ENCODE measurements at places on chromosomes 6 and 20.

GRCh38 chr6:151804585-151805285 is 2.7 kb upstream of the ESR1 start:
- no peak for DNase-seq

- DNase-seq = no peak
Observed at GRCh38 chr6:166382500-166382932, 224 bp downstream of the MPC1 start.

DNA sequence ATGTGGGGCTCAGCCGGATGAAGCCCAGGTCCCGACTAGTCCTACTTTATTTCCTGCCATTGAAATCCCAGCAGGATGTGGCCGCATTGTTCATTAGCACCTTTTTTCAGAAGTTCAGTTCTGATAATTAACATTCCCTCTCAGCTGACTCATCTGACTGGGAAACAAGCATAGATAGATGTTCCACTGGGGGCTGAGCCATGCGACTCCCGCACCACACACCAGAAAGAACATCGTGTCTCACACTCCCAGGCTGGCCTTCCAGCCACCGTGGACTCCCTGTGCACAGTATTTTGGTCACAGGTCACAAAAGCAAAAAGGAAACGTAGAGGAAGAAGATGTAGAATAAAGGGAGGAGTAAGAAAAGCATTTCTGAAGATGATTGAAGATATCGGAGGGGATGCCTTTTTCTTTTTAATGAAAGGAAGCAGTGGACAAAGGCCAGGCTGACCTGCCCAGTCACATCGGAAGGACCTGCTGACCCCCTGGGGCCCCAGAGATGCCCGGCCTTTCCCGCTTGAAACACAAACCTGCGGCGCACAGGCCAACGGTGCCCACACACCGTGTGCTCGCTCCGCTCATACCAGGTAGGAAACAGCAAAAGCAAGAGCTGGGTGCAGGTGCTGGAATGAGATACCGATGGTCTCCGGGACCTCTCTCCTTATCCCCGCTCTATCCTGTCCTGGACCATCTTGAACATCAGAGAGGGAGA is 11.8 kb downstream of the RPS6KA2 start:
- DNase-seq = no peak

DNA sequence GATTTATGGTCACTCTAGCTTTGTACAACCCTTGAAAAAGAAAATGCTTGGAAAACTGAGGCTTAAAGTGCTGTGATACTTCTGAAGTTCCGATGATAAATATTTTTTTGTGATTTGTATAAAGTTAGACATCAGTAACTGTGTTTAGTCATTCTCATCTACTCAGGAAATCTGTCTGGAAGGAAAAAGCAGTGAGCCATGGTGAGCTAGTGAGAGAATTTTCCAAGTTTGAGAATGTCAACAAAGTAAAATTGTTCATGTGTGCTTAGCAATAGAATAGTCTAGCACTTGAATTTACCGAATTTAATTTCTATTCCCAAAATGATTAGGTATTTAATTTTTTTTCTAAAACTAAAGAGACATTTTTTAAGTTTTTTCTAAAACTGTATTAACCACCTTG is 41.3 kb upstream of the PLCB4 start:
- DNase-seq = no peak

DNA sequence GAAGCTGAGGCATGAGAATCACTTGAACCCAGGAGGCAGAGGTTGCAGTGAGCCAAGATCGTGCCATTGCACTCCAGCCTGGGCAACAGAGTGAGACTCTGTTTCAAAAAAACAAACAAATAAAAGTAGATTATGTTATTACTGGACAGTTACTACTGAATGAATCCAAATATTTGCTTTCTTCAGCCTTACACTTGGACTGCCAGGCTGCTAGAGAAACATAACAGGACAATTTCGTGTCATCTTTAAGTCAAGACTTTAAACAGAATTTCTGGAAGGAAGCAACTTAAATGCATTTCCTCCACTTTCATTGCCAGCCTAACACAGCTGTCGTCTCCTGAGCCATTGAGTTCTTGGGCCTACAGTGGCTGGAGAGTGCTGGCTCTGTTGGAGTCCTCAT is 42.0 kb upstream of the PRIM2 start:
- DNase-seq = no peak

DNA sequence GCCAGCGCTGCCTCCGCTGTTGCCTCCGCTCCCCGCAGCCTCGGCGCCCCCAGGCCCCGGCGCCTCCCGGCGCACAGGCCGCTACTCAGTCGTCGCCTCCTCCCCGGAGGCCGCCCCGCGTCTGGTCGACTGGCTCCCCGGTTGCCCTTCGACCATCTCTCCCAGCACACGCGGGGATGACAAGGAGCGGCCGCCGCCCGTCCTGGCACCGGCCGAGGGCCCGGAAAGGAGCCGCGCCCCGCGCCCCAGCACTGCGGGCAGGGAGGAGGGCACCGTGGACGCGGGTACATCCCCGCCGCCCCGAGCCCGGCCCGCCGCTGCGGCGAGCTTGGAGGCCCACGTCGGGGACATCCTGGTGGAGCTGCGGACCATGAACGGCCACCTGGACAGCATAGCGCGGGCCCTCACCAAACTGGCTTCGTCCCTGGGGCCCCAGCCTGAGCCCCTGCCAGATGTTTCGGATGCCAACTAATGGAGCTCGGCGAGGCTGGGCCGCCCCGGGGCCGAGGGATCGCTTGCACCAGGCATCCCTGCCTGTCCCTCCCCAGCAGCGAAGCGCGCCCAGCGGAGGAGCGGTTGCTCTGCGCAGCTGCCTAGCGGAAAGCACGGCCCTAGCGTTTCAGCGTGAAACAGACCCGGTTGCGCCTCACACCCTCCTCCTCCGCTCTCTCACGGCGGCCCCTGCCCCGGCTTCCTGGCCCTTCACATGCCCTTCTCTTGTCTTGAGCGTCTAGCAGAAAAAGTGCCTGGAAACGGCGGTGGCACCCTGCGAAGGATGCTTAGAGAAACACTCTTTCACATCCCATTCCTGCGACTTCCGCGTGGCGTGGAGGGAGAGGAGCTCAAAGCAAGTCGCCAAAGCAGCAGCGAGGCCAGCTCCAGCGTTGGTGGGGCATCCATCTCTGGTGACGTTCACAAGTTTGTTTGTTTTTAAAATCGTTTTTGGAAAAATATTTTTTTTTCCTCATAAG is 285.8 kb upstream of the SUPT3H start:
- peak; percentile 27 for DNase-seq

GRCh38 chr6:80550748-80551147 is 444.3 kb downstream of the BCKDHB start:
- DNase-seq = no peak

GRCh38 chr6:45148711-45149341 is 179.3 kb upstream of the RUNX2 start:
- no peak for DNase-seq

GRCh38 chr20:37461405-37461804 is 59.6 kb upstream of the NNAT start:
- no peak for DNase-seq

DNA sequence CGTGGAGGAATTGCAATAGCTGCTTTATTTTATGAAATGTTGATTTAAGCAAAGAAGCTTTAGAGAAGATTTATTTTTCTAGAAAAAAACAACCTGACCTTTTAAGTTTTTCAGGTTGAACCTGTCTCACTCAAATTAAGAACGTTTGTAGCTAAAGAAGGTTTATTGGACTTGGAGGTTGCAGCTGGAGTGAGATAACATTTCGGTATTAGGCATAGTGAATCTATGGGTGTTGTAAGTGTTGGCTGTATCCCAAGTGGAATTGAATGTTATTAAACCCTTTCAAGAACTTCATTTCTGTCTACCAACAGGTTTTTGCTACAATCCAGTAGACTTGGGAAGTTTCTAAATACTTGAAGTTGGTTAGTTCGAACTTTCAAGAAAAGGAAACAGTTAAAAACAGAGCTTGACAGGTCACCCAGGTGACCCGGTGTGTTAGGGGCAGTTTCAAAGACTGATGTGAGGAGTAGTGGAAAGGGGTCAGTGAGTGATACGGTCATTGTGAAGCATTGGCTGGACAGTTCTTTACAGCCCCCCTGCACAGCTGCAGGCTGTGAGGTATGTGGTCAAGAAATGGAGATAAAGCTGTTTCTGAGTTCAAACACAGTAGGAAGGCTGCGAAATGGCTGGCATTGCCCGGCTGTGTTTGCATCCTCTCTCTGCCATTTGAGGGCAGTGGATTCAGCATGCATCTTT is 2.4 kb upstream of the TBCC start:
- DNase-seq = no peak

DNA sequence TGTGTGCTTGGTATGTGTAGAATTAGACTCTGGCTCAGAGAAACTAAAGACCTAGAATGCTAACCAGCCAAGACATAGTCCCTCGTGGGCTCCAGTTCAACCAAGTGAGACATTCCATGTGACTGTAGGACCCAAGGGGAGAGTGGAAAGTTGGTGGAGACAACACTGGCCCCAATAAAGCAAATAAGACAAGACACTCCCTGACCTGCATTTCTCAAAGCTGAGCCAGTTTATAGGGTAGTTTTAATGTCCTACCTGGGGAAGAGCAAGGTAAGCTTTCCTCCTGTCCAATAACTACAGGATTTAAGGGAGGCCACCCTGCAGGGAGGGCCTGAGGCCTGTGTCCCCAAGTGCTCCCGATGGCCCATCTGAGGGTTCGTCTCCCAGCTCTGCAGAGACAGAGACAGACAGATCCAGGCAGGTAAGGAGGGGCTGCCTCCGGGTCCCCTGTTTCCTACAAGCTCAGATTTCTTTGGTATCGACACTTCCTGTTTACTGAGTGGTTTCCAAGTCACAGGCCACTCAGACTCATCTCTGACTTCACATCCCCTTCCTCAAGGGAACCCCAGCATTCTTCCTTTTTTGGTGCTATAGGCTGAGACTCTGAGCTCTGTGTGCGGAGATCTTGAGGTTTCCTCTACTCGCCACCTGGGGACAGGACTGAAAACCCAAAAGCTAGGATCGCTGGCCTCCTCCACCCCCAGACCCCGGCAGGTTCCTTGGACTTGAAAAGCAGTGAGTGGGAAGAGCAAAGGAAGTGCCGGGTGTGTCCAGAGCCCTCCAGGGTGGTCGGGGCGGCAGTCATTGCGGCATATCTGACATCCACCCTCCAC is 92.4 kb downstream of the PRND start:
- no peak for DNase-seq

DNA sequence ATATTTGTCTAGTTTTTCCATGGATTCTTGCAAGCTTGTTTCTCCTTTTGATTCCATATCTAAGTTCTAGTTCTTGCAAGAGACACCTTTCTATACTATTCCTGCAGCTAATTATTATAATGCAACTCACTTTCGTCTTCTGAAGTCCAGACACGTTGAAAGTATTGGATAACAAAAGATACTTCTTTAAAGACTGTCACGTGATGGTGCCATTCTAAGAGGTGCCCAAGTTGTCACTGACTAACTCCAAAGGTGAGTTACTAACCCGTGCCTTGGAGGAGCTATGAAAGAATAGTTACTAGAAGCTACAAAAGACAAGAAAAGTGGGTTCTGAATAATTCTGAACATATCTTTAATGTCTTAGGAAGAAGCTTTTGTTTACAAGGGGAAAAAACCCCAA is 322.6 kb downstream of the HDGFL1 start:
- no peak for DNase-seq

- DNase-seq = peak; percentile 36
Observed at GRCh38 chr20:58131551-58132142, 96.8 kb downstream of the ANKRD60 start.

DNA sequence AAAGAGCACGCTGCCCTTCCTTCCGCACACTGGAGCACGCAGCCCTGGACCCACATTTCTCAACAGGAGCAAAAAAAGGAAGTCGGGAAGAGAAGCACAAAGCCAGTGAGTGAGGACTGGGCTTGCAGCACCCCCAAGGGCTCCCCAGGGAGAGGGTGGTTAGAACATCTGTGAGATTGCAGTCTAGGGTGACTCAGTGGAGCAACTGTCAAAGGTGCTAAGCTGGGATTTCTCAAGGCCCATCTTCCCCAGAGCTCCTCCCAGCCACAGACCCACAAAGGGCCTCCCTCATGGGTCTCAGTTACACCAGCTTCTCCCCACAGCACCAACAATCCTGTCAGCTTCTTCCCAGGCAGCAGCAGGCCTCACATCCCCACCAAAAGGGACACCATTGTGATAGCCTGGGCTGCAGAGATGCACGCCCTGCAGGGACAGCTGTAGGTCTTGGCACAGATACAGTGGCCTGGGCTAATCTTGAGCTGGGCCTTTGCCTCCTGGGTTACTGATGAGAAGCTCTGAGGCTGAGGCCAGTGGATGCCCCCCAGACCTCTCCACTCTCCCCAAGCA is 39.6 kb upstream of the CD93 start:
- DNase-seq = no peak

DNA sequence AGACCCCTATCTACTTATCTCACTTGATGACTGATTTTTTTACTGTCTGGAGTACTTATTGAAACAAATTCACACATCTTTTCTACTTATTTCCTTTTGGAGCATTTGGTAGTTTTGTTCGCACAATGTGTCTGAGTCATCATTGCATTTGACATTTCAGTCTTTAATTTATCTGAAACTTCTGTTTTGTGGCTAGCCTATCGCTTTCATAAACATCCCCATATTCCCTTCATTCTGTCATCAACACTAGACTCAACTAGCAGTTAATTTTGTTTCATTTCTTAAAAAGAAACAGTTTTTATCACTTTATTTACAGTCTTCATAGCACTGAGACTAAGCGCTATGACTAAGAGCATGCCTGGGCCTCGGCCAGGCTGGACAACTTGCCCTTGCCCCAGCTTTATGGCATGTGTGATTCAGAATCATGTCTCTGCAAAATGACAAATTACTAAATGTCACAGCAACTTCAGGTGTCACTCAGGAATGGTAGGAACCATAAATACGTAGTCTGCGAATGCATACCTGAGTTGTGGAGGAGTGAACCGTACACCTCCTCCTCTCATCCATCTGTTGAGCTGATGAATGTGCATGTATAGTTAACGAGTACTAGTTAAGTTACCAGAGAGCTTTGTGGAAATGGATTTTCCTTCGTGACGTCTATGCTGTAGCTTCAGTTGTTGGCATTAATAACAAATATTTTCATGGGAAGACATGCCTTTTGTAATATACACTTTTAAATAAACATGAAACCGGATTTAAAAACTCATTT is 16.2 kb downstream of the L3MBTL3 start:
- DNase-seq = peak; percentile 83

- DNase-seq = no peak
Observed at GRCh38 chr20:10861090-10861489, 187.3 kb upstream of the JAG1 start.

DNA sequence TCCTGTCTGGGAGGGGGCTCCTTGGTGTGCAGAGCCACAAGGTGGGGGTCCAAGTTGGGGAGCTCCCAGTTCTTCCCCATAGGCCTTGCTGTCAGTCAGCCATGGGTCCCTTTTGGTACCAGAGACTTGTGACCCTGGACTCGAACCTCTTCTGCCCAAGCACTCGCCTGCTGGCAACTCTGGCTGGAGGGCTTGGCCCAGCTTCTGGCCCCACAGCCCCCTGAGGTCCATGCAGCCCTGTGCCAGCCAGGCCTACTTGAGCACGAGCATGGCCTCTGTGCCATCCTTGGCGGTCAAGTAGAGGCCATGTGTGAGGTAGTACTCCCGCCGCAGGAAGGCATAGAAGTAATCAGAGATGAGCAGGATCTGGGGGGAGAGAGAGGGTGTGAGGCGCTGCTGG is 2.1 kb downstream of the MAP1LC3A start:
- no peak for DNase-seq

Data from adrenal gland (tissue), 19 donors.